ENCODE measurements at places on chromosomes 3 and 15.

DNA sequence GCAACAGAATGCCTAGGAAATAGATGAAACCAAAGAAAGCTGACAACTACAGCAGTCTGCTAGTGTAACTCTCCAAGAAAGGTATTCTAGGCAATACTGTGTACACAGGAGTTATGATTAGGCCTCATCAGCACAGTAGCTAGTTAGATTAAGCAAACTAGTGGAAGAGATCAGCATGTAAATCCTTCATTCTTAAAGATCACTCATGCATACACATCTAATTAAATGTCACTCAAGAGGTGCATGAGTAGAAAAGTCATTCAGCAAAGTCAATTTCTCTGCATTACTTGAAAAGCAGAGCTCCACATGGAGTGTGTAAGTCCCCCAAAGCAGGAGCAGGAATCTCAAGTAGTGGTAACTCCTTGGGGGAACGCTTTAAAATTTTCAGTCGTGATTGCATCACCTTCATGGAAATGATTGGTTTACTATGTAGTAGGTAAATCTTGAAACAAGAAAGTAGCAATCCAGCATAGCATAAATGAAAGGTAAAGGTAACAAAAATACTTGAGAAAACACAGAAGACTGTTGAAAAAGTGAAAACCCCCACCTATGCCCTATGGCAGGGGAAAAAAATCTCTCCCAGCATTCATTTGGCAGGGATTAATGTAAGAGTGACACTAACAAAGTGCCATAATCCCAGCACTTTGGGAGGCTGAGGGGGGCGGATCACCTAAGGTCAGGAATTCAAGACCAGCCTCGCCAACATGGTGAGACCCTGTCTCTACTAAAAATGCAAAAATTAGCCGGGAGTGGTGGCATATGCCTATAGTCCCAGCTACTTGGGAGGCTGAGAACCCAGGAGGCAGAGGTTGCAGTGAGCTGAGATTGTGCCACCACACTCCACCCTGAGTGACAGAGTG is 29.4 kb upstream of the PPIB start:
- H3K4me3 ChIP-seq: no peak overlapping the region
- H3K36me3 ChIP-seq: peaks cover 12% of the 10 kb centered on the region
- peaks cover 12% of the 10 kb centered on the region for H3K4me1 ChIP-seq
- no peak for DNase-seq
- H3K27me3 ChIP-seq: no peaks in the 10 kb centered on the region
- no peak overlapping the region for H3K27ac ChIP-seq

GRCh38 chr3:152298393-152299248 is 29.9 kb downstream of the MBNL1 start:
- H3K36me3 ChIP-seq: peaks cover 45% of the 10 kb centered on the region
- no peaks in the 10 kb centered on the region for H3K27me3 ChIP-seq
- peak overlapping the region; percentile 73 for H3K4me3 ChIP-seq
- peak overlapping the region; percentile 96 for H3K27ac ChIP-seq

DNA sequence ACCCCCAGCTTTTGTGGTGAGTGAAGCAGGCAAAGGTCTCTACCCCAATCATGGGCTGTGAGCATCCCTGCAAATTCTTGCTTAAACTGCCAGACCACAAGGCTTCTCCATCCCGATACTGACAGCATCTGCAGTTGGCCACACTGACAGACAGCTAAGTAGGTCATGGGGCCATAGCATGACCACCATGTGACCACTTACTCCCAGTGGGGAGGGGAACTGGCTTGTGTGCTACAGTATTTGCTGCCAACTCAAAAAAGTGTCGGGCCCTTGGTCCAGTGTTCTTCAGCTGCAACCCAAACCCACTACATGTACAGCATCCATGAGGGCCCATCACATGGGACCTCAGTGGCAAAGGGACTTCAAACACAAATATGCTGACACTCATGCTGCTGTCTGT is 103.4 kb downstream of the SEC22A start:
- H3K4me1 ChIP-seq: no peaks in the 10 kb centered on the region
- no peak for DNase-seq
- H3K27me3 ChIP-seq: no peaks in the 10 kb centered on the region
- H3K27ac ChIP-seq: no peak overlapping the region
- no peaks in the 10 kb centered on the region for H3K36me3 ChIP-seq
- H3K4me3 ChIP-seq: no peak overlapping the region

GRCh38 chr3:128229106-128229857 is 76.0 kb downstream of the EEFSEC start:
- H3K36me3 ChIP-seq: peaks cover 1% of the 10 kb centered on the region
- H3K4me1 ChIP-seq: peaks cover 10% of the 10 kb centered on the region
- H3K27ac ChIP-seq: no peak overlapping the region

DNA sequence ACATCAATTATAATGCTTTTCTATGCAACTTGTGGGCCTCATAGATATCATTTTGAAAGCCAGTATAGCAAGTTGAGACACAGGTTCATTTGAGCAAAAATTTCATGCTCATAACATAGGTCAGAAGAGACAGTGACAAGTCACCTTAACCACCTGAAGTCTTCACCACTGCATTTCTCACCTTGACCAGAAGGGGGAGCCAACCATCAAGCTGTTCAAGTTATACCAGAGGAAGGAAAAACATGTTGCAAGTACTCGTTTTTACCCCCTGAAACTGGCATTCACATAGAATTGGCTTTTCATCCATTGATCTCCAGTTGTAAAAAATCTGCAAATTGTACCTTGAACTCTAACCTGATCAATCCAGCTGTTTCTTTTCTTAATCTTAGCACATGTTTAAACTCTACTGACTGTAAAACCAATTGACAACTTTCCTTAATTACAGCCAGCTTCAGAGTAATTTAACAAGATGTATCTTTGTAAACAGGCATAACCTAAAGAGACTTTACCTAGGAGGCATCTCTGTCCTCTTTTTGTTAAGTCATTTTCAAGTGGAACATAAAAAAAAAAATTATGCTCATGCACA is 1.4 kb downstream of the LMOD3 start:
- H3K27ac ChIP-seq: no peak overlapping the region
- H3K4me3 ChIP-seq: no peak overlapping the region
- H3K27me3 ChIP-seq: no peaks in the 10 kb centered on the region
- peaks cover 5% of the 10 kb centered on the region for H3K4me1 ChIP-seq
- H3K36me3 ChIP-seq: no peaks in the 10 kb centered on the region
- peak; percentile 93 for DNase-seq

GRCh38 chr3:100910986-100911385 is 82.2 kb downstream of the ABI3BP start:
- H3K4me1 ChIP-seq: no peaks in the 10 kb centered on the region
- peaks cover 7% of the 10 kb centered on the region for H3K27me3 ChIP-seq
- no peaks in the 10 kb centered on the region for H3K36me3 ChIP-seq
- H3K27ac ChIP-seq: no peak overlapping the region
- H3K4me3 ChIP-seq: no peak overlapping the region
- DNase-seq: no peak

DNA sequence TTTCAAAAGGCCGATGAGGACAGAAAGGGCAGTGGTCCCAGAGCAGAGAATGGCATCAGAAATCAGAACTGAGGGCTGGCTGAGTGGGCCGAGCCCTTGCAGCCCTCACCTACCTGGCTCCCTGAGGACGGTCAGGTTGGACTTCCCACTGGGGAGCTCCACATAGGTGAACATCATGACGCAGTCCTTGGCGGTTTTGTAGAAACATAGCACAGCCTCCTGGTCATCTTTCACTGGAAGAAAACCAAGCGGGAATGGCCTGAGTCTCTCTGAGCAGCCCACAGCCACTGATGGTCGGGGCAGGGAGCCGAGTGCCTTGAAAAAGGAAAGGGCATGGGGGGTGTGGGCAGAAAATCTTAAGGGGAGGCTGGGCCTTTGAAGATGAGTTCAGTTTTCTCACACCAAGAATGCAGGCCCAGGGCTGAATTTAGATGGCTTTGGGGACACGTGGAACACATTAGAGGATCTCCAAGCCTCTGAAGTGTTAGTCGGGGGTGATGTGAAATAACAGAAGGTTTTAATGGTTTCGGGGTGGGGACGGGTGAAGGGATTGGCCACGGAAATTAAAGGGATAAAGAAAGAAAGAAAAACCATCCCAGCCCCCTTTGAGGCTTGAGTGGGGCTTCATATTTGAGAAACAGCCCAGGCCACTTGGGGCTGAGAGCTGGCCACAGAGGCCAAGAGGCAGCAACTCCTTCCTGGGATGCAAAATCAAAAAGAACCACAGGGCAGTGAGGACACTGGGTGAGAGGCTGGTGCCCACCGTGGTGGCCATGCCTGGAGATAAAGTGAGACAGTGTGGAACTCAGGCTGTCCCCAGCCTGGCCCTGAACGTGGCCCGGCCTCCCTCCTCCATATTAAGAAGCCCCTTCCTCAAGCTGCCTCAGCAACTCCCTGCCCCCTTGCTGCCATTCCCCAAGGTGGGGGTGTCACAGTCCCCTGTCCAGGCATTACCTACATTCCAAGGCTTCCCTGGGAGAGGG is 36.2 kb downstream of the UMPS start:
- no peak overlapping the region for H3K4me3 ChIP-seq
- peaks cover under 1% of the 10 kb centered on the region for H3K4me1 ChIP-seq
- no peaks in the 10 kb centered on the region for H3K36me3 ChIP-seq
- H3K27me3 ChIP-seq: peaks cover 2% of the 10 kb centered on the region
- DNase-seq: no peak
- H3K27ac ChIP-seq: no peak overlapping the region

DNA sequence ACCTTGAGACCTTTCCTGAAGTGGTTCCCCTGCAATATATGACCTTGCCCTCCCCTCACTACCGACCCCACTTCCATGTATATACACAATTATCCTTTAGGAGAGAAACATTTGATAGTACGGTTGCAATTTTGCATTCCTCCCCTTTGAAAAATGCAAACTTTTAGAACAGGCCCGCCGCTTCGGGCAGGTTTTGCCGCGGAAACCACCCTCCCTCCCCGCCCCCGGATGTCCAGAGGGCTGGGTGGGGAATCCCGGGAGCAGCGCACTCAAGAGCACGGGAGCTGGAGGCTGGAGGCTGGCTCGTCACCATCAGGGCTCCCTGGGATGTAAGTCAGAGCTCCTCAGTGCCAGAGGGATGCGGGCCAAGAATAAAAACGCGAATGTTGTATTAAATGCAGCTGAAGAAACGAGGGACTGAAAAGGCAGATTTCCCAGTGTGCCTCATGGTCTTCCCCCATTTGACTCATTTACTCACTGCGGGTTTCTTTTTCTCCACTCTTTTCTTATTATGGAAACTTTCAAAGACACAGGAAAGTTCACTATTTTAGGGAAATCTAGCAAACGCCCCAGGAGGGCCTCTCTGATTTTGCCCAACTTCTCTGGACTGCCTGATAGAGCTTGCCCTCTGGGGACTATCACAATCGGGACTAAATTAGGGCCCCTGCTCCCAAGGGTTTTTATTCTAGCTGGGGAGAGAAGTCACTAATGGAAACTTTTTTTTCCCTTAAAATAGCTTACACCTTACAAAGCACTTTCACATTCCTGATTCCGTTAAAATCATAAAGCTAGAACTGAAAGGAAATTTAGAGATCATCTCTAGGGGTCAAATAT is 2.9 kb upstream of the USP3 start:
- peaks cover 57% of the 10 kb centered on the region for H3K4me1 ChIP-seq
- no peaks in the 10 kb centered on the region for H3K27me3 ChIP-seq
- peak; percentile 57 for DNase-seq
- peak overlapping the region; percentile 99 for H3K27ac ChIP-seq
